ENCODE measurements at places on chromosomes 11 and 22. TPM values are rescaled to one million over a fixed set of nuclear protein-coding genes. Genes with fewer than 3 reads are reported as not detected.

Gene PKNOX2
- total RNA-seq: 19.9 TPM

GRCh38 chr22:41939981-41940831 is 6.7 kb downstream of the CENPM start:
- DNase-seq: no peak

Gene HARBI1
- 3.8 TPM for total RNA-seq

- peak; percentile 56 for DNase-seq
Observed at GRCh38 chr11:64263021-64263946, 12.0 kb downstream of the PLCB3 start.

Data from right cardiac atrium (tissue), 5 donors.